ENCODE measurements at places on chromosomes 6 and 20.

- no peak for DNase-seq
Observed at GRCh38 chr20:32291166-32291565, 13.7 kb downstream of the KIF3B start.

GRCh38 chr20:38216201-38216600 is 44.3 kb downstream of the KIAA1755 start:
- no peak for DNase-seq

- DNase-seq = no peak
Observed at GRCh38 chr6:106159531-106159940, 73.4 kb downstream of the PRDM1 start.

DNA sequence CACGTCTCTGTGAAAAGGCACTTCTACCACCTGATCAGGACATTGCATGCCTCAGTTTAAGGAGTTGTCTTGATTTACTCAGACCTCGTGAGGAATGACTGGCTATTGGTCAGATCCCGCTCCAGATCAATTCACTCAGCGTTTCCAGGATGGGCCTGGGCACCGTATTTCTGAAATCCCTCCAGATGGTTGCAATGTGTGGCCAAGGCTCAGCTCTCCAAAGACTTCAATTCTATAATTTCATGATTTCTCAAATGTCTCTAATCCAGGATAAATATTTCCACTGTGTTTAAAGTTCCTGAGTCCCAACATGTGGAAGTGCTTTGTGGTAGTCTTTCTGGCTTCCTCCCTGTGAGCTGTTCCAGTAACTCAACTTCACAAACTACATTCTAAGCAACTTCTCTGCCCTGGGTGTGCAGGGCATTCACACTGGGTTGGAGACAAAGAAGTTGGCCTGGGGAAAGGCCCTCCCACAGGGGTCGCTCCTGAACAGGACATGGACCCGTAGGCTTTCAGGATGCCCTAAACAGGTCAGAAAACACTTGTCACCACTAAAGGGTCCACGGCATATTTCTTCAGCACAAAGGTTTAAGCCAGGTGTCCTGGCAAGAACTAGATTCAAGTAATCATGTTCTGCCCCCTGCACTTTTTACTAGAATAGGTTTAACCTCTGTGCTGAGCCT is 212.1 kb downstream of the WDR27 start:
- no peak for DNase-seq

DNA sequence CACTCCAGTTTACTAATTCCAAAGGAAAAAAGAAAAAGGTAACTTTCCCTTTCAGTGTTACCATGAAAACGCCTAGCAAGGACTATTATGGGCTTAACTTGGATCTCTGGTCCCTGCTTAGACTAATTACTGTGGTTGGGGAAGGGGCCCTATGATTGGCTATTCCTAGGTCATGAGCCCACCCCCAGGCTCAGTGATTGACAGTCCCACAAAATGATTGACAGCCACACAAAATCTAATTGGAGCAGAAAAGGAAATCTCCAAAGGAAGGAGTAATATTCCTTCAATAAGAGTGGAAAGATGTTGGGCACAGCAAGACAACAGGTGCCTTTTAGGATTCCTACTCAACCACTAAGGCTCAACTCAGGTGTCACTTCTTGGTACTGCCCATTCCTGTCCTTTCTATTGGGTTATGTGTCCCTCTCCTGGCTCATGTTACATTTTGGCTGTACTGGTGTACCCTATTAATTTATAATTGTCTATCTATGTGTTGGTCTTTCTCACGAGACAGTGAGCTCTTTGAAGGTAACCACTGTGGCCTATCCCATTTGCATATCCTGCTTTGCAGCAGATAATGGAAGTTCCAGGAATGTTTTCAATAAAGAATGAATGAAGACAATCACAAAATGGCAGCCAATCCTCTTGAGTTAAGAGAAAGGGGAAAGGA is 5.5 kb upstream of the UTRN start:
- DNase-seq = no peak

GRCh38 chr6:72374857-72375256 is 247.0 kb upstream of the KCNQ5 start:
- DNase-seq = no peak

DNA sequence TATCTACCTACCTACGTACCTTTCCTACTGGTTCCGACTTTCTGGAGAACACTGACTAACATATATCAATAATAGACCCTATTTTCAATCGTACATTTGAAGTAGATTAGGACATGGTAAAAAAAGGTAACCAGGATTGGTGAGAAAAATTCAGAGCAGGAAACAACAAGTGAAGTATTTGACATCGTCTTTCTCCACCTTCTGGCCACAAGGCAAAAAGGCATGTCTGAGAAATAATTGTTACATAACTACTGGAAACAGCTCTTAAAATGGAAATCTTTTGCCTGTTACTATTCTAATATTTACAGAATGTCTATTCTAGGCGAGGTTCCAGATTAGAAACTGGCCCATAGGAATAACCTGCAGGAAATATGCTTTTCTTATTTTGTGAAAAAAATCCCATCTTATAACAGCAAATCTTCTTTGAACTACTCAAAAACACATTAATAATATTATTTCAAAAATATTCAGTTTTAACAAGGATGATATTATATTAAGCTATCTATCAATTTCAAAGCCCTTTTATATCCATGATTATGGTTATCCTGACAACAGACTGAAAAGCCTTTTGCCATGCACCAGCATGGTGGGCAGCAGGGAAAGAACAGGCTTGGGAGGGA is 80.8 kb downstream of the RCAN2 start:
- DNase-seq = no peak

DNA sequence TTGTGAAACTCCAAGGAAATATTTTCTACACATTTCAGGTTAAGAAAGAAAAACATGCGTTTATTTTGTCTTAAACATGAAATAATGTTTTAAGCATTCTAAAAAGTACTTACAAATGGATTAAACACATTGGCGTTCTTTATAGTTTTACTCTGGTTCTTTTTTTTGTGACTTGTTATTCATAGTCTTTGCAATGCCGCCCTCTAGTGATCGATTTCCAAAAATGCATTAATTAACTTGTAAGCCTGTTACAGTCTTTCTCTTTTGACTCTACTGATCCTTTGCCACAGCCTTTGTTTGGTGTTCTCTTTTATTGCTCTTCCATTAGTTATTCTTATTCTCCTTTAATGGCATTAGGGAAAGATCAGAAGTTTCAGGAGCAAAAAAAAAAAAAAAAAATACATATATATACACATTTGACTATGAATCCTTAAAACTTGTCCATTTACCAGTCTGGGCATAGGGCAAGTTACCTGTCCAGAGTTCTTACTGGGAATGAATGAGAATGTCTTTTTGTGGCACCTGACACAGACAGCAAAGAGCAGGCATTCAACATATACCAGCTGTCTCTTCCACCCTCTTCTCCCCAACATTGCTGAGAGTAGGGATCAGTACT is 59.9 kb downstream of the MACROD2 start:
- DNase-seq = no peak

GRCh38 chr20:3727401-3728021 is 5.0 kb upstream of the HSPA12B start:
- no peak for DNase-seq

DNA sequence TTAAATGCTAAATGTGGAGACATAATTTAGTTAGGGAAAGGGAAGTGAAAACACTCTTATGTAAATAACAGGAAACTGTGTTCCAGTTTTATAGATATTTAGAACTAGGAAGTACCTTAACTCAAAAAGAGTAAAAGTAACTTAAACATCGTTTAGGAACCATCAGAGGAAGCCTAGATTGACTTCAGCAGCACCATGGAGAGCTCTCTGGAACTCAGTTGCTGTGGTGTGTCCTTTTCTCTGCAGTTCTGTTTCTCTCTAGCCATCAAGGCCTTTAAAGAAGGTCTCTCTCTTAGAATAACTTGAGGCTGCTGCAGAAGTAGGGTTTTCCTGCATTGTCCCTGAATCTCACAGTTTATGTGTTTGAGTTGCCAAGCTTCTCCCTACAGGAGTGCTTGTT is 26.9 kb downstream of the CLVS2 start:
- DNase-seq = no peak

GRCh38 chr6:1231941-1232340 is 80.0 kb upstream of the FOXQ1 start:
- DNase-seq = no peak

GRCh38 chr6:112956696-112957535 is 609.8 kb downstream of the RFPL4B start:
- DNase-seq = no peak

DNA sequence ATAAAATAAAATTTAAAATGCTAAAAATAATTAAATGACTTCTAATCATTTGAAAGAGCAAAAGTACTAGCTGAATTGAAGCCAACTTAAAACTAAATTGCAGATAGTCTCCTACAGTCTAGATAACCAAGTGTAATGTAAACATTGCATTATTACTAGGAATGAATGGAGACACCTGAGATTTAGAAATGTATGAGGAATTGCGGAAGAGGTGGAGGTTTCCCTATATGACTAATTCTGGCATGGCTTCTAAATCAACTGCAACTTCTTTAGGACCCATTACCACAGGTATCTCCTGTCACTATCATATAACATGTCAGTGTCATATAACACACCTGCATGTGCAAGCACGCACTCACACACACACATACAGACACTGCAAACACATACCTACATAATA is 13.2 kb upstream of the GPR6 start:
- DNase-seq = no peak

DNA sequence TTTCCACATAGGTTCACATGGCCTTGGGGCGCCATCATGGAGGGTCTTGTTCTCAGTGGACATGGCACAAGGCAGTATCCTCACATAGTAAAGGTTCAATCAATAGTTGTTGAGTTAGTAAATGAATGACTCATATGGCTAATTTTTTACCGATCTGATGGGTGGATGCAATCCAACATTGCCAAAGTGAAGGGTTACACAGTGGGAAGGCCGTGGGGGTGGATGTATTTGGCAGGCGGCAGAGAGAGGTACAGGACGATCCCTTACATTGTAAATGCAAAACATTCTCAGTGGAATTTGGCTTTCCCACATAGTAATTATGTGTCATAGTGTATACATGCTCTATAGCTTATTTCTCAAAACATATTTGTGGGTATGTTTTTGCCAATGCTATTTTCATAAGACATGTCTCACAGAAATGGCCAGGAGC is 21.0 kb upstream of the PDE7B start:
- DNase-seq = no peak

DNA sequence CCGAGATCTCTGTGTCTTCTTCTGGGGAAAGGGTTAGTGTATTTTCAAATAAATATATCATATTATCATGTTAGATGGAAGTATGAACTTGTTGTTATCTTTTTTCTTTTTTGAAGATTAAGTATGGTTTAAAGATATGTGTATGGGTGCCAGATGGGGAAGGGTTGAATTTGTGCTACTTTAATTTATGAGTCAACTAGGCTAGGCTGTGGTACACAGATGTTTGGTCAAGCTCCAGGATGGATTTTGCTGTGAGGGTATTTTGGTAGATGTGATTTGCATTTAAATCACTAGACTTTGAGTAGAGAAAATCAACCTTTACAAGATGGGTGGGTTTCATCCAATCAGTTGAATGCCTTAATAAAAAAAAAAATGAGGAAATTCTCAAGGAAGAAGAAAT is 886.6 kb upstream of the ADGRB3 start:
- DNase-seq = no peak

GRCh38 chr20:62480318-62480717 is 4.5 kb upstream of the GATA5 start:
- DNase-seq = no peak

DNA sequence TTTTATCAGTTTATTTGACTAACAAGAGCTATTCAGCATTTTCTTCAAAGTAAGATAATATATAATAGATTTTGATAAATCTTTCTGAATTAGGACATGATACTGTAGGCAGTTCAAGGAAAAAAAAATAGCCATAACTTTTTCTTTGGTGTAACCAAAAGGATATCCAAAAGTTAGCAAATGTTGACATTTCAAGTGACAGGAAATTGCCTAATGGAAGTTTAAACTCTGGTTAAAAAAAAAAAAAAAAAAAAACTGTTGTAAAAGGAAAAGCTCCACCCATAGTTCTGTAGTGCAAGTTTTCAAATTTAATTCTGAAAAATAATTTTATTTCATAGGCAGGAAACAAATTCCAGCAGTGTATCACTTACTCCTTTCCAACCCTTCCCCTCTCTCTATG is 18.8 kb downstream of the HEBP2 start:
- no peak for DNase-seq

DNA sequence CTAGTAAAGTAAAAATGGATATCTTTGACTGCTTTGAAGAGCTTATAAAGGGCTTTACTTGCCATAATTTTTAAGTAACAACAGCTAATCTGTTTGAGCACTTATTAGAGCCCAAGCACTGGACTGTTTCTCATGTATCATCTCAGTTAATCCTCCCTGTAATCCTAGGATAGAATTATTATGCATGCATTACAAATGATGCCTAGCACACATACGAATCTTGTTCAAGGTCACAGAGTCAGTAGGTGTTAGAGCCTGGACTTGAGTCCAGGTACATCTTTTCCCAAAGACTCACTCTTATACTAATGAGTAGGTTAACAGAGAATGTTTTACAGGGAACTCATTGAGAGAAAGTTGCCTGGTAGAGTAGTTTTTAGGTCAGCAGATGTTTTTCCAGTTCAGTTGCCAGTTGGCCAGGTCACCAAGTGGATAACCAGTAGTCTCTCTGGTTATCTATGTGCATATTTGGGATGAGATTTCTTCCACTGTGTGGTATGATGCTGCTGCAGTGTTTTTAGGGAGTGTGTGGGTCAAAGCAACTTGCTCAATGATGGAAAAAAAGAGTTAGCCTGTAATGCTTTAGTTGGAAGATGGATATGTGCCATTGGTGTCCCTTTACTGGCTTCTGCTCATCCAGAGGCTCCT is 32.3 kb upstream of the LAMA4 start:
- no peak for DNase-seq

DNA sequence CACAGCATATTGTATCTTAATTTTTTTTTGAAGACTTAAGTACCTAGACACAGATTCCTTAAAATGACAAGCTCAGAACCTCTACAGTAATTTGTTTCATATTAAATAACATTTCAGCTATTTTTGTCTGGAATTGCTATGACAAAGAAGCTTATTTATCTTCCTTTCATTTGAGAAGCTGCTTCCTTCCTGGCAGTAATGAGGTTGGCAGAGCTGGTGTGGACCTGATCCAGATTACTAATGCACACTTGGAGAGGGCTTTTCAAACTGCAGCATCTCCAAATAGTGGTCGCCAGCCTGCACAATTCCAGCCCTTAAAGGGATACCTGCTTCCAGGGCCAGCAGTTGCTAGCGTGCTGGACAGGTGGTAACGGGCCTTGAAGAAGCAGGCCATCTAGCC is 12.1 kb downstream of the PTCHD4 start:
- no peak for DNase-seq

DNA sequence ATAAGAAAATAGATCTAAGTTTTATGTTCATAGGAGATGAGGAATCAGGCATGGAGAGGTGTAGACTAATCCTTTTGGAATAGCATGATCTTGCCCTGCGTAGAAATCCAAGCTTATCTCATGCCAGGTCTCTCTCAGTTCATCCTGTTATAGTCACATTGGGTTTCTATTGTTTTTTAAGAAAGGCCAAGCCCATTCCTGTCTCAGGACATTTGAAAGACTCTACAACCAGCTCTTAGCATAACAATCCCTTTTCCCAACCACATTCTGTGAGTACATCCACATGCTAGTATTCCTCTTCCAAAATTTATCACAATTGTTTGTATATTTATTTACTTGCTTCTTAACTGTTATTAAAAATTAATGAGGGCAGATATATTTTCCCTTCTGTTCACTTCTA is 130.3 kb downstream of the MMUT start:
- no peak for DNase-seq

- DNase-seq = no peak
Observed at GRCh38 chr6:48611332-48611731, 500.3 kb upstream of the PTCHD4 start.

Data from activated gamma-delta T cell treated with Interleukin-2 at 50 U/mL for 16 hours (primary cell).